ENCODE measurements at places on chromosomes 3 and 15.

DNA sequence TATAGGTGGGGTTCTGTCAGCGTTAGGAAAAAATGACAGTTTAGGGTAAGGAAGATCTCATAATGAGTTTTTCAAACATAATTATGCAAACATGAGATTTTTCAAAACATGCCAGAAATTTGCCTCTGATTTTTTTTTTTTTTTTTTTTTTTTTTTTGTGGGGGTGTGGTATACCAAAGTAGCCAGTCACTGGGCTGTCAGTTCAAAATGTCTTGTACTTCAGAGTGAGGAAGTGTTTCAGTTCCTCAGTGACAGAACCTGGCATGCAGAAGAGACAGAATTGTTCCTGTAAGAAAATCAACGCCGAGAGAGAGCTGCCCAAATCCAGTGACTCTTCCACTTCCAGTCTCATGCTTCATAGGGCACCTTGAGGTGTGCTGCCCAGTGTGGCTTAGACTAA is 9.7 kb downstream of the NCBP2 start:
- DNase-seq: no peak

DNA sequence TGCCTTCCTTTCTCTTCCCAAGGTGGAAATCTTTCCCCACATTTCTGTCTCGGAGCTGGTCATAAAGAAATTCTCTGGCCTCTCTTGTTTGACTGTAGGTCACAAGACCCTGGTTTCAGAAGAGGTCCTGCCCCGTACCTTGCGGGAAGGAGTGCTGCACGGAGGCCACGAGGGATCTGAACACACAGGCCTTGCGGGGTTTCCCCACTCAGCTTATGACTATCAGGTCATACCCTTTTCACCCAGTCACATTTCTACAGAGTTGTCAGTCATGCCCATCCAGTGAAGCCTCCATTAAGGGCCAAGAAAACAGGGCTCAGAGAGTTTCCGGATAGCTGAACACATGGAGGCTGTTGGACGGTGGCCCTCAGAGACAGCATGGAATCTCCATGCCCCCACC is 54.7 kb upstream of the ATP13A3 start:
- DNase-seq: no peak

- no peak for DNase-seq
These were observed 195.2 kb upstream of the MME start for GRCh38 chr3:154884952-154885351.

DNA sequence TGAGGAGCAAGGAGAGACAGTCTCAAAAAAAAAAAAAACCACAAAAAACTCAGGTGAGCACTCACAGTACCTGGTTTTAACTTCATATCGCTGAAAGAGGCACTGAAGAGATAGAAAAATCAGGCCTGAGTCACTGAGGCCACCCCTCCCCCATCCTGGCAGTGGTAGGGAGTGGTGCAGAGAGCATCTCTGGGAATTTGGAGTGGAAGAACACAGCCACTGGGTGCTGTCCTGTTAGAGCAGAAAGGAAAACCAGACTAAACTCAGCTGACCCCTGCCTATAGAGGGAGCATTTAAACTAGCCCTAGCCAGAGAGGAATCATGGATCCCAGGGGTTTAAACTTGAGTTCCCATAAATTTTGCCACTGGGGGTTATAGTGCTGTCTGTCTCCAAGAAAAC is 22.2 kb upstream of the DNAJC13 start:
- DNase-seq: no peak

- no peak for DNase-seq
These were observed 300.0 kb downstream of the CADM2 start for GRCh38 chr3:85258819-85259218.

GRCh38 chr3:195260280-195260905 is 10.6 kb downstream of the XXYLT1 start:
- DNase-seq: no peak

DNA sequence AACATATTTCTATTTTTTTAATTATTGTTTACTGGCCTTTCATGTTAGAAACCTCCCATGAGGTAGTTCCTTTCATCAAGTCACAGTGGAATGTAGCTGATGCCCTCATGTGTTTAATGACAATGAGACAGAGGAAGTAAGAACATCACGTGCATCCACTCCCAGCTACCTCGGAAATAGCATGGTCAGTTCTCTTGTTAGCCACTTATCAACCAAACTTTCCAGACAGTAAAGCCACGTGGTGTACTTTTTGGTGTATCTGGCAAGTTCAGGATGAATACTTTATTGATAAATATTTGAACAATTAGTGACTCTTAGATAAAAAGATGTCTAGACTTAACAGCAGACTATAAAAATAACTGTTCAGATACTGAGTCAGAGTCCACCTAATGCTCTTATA is 781.7 kb downstream of the MECOM start:
- DNase-seq: no peak

- no peak for DNase-seq
These were observed 233.0 kb upstream of the POU1F1 start for GRCh38 chr3:87509401-87509800.

DNA sequence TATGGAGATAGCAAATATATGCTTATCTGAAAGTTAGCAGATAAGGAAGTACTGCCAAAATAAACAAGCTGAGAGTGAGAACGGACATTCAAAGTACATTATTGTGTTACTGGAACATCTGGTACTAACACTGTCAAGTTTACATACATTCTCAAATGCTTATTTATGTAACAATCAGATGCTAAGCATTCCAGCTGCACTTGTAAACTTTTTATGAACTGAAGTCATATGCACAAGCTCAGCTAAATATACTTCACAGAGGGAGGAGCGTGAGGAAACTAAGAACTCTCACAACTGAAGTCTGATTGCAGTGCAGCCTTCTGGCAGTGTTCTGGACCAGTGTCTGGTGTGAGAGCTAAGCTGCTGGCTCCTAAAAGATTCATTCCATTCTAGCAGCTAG is 223.7 kb upstream of the NANOGP8 start:
- DNase-seq: no peak

DNA sequence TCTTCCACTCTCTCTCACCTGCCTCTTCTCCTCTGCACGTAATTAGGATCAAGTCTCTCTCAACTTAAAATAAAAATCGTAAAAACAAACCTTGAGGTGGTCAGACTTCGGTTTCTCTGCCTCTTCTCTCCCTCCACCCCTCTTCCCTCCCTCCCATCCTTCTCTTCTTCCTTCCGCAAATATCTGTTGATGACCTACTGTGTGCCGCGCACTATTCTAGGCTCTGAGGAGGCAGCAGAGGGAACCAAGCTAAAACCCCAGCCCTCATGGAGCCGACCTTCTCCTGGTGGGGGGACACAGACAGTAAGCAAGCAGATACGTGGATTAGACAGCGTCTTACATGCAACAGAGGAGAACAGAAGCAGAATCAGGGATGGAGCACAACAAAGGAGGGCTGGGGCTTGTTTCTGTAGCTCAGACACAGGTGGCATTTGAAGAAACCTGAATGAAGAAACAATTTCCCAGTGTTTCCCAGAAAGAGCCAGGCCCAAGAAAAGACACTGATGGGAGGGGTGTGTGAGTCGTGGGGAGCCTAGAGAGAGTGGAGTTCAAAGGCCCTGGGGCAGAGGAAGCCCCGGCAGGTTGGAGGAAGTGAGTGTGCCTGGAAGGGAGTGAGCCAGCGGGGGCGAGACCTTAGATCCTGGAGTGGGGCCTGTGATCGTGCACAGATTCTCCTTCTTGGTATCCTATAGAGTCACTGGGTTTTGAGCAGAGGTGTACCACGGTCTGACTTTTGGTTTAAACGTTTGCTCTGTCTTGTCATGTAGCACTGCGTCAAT is 80.5 kb downstream of the TOP2B start:
- DNase-seq: no peak

GRCh38 chr3:72543246-72543645 is 305.0 kb downstream of the SHQ1 start:
- DNase-seq: no peak

- no peak for DNase-seq
These were observed 13.1 kb upstream of the SKIC8 start for GRCh38 chr15:78312536-78312935.

DNA sequence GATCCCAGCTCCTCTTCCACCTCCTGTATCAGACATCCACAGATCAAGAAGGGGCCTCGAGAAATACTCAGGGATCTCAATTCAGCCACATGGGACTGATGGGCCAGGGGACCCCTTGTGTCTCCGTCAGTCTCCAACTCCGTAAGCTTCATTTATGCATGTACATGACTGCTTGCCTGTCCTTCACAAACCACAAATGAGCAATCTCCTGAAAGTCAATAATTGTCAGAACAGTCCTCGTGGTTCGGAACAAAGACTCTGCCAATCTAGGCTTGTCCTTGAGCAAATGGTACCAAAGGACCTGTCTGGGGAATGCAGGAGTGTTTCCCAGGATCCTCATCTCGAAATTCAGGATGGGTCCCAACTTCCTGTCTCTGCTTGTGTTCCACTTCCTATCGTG is 20.8 kb downstream of the SLC12A8 start:
- no peak for DNase-seq

DNA sequence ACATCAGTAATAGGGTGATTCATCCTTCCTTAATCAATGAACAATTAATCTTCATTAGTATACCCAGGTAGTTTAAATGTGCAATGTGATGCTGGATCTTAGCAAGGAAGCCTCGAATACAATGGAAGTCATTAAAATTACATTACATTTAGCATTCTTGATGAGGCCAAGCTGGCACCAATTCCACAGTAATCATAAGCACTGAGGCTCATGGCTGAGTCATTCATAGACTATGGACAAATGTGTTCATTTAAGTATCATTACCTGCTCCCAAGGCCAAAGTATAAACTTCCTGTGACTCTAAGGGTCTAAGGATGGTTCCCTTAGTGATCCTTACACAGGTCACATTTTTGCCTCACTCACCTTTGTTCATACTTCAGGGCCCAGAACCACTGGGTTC is 266.4 kb upstream of the CDIN1 start:
- no peak for DNase-seq

- no peak for DNase-seq
These were observed 991 bp downstream of the SOX2 start for GRCh38 chr3:181712553-181713279.

- DNase-seq: no peak
These were observed 8.8 kb downstream of the STOML1 start for GRCh38 chr15:73983211-73983727.

DNA sequence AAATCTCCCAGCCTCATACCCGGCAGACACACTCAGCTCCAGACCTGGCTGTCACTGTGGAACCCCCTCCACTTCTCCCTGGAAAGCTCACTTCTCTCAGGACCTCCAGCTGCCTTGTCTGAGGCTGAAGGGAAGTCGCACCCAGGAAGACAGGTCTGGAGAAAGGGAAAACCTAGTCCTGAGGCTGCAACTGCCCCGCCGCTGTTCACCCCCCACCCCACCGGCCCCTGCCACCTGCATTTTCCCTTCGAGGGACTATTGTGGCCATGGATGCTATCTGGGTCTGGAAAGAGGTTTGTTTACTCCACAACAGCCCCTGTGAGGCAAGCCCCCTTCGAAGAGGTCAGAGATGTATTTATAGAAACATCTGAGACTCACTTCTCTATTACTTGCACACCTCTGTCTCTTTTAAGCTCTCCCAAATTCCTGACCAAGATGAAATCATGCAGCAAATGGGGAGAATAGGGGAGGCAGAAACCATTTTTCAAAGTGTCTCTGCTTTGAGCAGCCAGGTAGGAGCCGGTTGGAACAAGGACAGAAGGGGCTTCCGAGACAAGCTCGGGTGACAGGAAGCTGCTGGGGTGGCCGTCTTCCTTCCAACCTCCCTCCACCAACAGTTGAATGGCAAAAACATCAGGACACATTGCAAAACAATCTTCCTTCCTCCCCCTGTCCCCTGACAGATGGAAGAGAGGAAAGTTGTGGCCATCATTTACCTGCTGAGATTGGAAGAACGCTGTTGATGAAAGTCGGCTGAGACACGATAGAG is 518 bp downstream of the COLQ start:
- DNase-seq: no peak

GRCh38 chr3:13710251-13710650 is 161.3 kb downstream of the FBLN2 start:
- DNase-seq: no peak

DNA sequence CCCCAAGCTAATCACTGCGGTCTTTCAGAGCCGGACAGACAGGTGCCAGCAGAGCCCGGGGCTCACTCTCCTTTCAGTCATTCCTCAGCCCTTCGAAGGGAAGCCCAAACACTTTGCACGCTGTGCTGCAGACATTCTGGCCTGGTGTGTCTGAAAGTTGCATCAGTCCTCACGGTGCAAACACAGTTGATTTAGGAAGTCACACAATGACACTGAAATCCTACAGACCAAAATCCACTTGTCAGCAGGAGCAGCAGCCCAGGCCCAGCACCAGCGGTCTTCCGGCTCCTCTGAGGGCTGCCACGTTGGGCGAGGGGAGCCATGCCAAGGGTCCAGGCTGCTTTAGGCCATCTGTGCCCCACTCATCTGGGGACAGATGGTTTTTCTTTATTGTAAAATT is 61.6 kb downstream of the RGMA start:
- no peak for DNase-seq

GRCh38 chr3:61378311-61378710 is 127.1 kb upstream of the FHIT start:
- no peak for DNase-seq

GRCh38 chr3:147406028-147406931 is at the start of gene ZIC4:
Gene ZIC4 (minus strand): TSS chr3:147406543. CDS start chr3:147402797, 3,746 bp downstream.
- no peak for DNase-seq

DNA sequence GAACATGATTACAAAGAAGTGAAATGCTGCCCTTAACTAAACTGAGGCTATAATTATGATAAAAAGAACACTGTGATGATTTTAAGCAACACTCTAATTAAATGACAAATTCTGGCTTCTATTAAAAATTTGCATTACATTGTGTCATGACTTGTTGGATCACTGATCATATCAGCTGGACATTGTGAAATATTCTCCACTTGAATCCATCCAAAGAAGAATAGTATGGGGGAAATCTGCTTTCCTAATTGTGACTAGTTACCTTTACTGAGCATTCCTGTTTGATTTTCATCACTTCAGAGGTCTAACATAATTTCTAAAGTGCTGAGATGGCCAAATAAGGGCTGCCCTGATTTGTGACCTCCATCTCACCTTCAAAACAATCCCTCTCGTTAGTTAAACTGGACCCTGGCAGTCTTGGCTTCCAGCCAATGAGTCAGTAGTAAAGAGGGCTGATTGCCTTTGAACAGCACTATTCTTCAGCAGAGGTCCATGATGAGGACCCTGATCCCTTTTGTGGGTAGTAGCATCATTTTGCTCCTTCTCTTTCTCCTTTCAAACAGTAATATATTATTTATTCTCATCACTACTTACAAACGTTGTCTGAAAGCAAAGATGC is 53.5 kb upstream of the LEKR1 start:
- DNase-seq: no peak

DNA sequence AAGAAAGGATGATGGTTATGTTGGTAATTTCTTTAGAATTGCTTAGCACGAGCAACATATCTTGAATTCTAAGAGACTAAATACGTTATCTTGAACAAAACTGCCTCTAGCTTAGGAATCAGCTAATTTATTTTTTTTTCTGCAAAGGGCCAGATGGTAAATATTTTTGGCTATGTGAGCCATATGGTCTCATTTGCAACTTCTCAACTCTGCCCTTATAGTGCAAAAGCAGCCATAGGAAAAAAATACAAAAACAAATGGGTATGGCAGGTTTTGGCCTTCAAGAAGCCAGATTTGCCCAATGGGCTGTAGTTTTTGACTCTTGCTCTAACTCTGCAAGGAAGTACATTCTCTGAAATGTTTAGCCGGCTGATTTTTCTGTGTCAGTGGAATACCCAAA is 11.9 kb downstream of the OXSM start:
- no peak for DNase-seq

Data from Panc1 (cell line).